ENCODE measurements at places on chromosomes 7 and 10.

GRCh38 chr7:128106821-128107220 lies 75.6 kb upstream of the LRRC4 start:
- DNase-seq = no peak

GRCh38 chr10:89242345-89242684 lies 9.3 kb downstream of the LIPA start:
- DNase-seq = peak; percentile 14

- DNase-seq = no peak
Measured at GRCh38 chr7:91306266-91306665, 42.0 kb downstream of the FZD1 start.

GRCh38 chr7:30476459-30477145 lies 2.0 kb downstream of the NOD1 start:
- DNase-seq = peak; percentile 74

GRCh38 chr7:127799535-127800305 lies 147.7 kb downstream of the SND1 start:
- no peak for DNase-seq

DNA sequence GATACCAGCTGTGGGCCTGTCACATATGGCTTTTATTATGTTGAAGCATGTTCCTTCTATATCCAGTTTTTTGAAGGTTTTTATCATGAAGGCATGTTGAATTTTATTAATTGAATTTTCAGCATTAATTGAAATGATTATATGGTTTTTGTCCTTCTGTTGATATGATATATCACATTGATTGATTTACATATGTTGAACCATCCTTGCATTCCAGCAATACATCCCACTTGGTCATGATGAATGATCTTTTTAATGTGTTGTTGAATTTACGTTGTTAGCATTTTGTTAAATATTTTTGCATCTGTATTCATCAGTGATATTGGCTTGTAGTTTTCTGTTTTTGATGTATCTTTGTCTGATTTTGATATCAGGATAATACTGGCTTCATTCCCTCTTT lies 21.2 kb downstream of the PRSS37 start:
- no peak for DNase-seq

- DNase-seq = no peak
Measured at GRCh38 chr10:37957841-37958240, 18.6 kb downstream of the ZNF25 start.

DNA sequence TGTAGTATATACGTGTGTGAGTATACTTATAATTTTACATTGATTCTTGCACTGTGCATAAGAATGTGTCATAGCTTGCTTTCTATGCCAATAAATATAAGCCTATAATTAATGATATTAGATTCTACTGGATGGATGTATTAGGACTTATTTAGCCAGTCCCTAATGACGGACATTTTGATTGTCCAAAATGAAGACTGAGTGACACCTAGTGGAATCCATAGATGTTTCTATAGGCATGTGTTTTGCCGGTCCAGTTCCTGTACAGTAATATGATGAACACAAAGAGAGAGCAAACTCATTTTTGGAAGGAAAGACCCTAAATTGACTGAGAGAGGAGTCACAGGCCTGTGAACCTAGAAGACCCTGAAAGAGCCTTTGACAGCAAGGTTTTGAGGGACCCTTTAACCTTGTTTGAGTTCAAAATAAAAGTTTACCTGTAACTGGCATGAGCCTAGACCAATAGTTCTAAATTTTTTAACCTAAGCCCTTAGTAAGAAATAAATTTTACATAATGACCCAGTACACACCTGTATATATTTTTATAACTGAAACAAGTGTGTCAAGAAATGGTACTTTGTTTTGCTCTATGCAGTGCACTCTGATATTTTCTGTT lies 42.4 kb upstream of the AGBL3 start:
- no peak for DNase-seq
